ENCODE measurements at places on chromosomes 7 and 10.

DNA sequence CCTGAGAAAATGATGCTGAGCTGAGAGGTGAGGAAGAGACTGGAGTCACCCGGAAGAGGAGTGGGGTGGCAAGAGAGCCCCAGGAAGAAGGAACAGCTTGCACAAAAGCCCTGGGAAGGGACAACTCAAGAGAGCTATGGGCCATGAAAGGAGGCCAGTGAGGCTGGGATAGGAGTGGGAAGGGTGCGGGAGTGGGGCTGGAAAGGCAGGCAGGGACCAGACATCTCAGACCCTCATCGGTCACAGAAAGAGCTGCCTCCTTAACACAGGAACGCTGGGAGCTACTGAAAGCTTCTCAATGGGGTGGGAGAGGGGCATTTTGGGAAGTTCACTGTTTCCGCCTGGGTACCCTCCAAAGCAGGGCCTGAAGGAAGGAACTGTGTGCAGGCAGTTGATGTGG, 122.0 kb upstream of the UNC5B start:
- DNase-seq, result no peak

DNA sequence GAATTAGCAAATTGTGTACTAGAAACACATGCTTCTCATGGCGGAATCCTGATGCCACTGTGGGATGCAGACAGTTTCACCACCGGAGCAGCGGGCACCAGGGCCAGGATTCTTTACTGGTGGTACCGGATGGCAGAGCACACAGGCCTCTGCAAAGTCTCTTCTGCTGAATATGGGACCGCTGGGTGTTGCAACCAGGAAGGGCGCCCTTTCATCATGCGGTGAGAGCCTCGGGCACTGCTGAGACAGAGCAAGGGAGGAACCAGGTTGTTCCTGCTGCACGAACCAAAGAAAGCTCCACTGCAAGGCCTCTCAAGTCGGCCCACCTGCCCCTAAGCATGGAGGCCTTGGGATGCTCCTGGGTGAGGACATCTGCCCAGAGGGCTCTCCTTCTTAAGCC, 57.0 kb upstream of the NMT2 start:
- no peak for DNase-seq

DNA sequence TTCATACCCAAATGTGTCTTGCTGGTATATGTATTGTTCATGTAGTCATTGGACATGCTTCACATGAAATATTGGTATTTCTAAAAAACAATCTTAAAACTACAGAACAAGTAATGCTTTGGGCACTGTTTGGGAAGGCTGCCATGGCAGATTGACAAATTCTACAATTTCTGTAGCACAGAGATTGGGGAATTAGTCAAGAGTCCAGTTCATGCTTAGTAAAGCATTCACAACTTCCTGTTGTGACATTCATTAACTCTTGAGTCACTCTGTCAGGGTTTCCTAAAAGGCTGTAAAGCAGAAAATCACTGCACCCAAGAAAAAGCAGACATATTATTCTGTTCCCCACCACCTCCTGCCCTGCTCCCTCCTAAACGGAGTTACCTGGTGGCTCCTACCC, 398.9 kb downstream of the PHTF2 start:
- no peak for DNase-seq

GRCh38 chr7:87213811-87214210, 5.7 kb downstream of the TMEM243 start:
- no peak for DNase-seq

DNA sequence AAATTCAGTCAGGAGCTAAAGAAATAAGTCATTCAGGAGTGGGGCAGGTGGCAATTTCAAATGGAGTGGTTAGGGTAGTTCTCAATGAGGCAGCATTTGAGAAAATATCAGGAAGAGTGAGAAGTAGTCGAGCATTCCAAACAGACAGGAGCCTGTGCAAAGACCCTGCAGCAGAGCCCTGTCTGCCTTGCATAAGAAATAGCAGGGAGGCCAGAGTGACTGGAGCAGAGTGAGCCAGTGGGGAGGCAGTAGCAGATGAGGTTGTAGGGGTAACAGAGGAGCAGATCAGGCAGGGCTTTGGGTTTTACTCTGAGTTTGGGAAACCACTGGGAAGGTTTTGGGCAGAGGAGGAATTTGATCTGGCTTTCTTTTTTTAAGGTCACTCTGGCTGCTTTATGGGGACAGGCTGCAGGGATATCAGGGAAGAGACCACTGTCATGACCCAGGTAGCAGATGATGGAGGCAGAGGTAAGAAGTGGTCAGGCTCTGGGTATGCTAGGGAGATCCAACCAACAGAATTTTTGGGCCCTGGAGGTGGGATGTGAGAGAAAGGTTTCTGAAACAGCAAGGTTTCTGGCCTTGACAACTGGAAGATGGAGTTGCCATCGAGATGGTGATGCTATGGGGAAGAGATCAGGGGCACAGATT, 1.3 kb upstream of the BLVRA start:
- DNase-seq, result no peak

GRCh38 chr7:109879287-109879828, 1211.6 kb upstream of the LRRN3 start:
- no peak for DNase-seq

GRCh38 chr7:26329520-26330255, 38.0 kb downstream of the SNX10 start:
- DNase-seq, result no peak

DNA sequence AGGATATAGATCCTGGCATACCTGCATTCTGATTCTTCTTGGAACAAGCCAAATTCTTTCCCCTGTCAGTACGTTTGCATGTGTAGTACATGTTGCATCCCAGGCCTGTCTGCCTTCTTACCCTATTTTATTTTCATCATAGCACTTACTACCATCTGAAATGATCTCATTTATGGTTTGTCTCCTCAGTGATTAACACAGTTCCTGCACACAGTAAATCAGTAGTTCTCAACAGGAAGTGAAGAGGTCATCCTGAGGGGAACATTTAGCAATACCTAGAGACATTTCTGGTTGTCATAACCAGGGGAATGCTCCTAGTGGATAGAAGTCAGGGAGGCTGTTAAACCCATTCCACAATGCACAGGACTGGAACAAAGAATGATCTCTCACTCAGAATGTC, 38.2 kb upstream of the SLC26A4 start:
- no peak for DNase-seq

DNA sequence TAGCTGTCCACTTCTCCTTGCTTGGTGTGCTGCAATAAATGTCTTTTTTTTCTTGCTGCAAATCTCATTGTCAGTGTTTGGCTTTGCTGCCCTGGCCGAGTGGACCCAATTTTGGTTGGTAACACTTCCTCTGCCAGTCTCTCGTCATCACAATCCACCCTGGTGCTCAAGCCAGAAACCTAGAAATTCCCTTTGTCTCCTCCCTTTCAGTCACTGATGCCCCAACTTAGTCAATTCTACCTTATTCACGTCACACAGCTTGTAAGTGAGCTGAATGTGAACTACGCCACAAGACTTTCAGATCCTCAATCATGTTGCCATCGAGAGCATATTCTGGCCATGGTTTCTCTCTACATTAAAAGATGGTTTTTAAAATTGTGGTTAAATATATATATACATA, 13.0 kb upstream of the FRA10AC1 start:
- no peak for DNase-seq

DNA sequence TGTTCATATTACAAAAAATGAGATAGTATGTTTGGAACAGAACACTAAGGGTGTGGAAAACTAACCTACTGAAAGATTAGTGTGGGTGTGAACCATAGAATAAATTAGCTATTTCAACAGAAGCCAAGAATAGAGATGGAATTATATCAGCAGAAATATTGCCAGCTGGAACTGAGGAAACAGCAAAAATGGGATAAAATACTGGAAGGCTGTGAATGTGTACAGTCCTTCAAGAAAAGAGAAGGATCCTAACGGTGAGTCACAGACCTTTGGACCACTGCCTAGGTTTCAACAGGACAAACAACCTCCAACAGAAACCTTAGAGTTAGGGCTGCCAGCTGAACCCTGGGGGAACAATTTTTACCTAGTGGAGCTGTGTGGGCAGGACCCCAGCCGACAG, 395.0 kb downstream of the ZWINT start:
- DNase-seq, result no peak

DNA sequence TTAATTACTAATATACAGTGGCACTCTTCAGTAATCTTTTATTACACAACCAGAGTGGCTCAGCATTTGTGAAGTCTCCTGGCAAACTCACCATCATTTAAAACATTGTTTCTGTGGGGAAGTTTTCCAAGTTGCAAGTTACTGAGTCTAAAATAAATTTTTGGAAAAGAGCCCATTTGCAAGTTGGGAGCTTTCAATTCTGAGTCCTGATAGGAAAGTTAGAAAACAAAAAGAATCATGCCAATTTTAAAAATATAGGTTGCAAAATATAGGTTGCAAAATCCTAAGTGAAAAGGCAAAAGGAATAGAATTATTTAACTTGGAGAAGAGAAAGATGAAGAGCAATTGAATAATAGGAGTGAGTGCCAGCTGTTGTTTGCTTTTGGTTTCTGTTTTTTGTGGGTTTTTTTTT, 378.8 kb upstream of the C7orf33 start:
- no peak for DNase-seq

DNA sequence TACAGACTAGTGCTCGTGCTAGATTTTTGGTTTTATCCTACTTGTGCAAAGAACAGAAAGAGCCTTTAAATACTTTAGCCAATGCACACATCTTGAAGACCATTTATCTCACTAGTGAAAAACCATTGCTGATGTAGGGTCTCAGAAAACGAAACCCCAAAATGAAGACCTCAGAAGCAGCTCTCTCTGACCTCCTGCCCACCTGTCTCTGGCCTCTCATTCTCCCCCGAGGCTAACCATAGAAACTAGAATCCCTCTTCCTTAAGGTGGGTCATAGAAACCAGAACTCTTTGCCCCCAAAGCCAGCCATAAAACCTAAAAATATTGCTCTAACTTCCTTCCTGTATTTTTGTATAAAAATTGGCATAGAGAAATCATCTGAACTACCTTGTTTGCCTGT, 112.2 kb downstream of the KIF20B start:
- DNase-seq, result no peak

DNA sequence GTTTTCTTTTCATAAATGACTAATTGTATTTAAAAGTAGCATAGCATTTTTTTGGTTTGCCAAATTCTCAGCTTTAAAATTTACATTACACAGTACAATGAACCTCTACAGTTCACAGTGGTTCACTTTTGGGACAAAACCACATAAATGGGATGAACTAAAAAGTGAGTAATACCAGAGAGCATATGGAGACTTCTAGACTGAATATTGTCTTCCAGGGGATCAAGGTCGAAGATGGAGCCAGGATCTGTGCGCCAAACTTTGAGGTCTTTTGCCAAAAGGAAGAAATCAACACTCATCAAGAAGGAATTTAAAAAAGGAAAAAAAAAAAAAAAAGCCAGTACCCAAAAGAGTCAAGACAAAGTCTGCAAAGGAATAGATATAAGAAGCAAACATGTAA, 87.5 kb downstream of the NEBL start:
- DNase-seq, result no peak

Data from activated CD8-positive, alpha-beta memory T cell treated with anti-CD3 and anti-CD28 coated beads for 4 hours (primary cell).